Stimulated activated memory B cell treated with anti-CD40 and anti-IgM and Interleukin-4, amounts not matched to agents 10 μg/mL and 1 μg/mL and 100 μg/mL, for 72 hours (primary cell): ENCODE measurements at places on chromosomes 1 and 21.

- no peak for ATAC-seq
These were observed 97.4 kb upstream of the KCNJ15 start for GRCh38 chr21:38159355-38159754.

DNA sequence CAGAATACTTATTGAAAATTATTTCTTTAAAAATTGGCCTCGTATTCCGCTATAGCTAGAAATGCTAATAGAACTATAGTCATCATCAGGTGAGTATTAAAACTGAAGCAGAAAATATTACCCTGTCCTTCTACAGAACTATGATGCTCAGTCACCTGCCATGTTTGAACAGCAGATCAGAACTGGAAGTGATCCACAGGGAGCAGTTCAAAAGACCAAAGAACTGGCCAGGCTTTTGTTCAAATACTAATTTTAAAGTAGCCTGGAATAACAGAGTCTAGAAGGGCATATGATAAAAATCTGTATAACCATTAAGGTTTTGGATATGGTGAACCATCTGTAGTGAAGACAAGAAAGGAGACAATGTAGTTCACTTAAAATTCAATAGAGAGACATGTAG, 94.4 kb downstream of the GPR161 start:
- no peak for ATAC-seq

DNA sequence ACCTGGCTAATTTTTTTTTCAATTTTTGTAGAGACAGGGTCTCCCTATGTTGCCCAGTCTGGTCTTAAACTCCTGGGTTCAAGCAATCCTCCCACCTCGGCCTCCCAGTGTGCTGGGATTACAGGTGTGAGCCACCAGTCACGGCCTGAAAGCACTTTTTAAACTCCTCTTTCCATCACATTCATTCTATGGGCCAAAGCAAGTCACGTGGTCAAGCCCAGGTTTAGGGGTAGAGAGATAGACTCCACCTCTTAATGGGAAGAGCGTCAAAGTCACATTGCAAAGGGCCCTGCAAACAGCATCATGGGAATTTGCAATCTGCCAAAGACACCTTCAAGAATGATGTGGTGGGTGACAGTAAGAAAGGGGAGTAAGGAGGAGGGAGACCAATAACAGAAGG, 7.1 kb downstream of the ATP1A4 start:
- no peak for ATAC-seq

DNA sequence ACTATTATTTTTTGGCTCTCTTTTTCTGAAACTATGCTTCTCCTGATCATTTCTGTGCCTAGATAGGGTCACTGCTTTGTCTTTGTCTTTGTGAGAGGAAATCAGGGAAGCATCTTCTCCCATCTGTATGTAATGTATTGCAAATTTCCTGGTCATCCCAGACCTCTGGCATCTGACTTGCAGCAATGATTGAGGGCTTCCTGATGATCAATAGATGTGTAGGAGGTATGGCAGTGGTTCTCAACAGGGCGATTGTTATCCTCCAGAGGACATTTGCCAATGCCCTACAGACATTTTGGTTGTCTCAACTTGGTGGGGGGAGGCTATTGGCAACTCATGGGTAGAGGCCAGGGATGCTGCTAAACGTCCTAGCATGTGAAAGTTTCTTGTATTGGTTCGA, 64.7 kb downstream of the RGL1 start:
- no peak for ATAC-seq

DNA sequence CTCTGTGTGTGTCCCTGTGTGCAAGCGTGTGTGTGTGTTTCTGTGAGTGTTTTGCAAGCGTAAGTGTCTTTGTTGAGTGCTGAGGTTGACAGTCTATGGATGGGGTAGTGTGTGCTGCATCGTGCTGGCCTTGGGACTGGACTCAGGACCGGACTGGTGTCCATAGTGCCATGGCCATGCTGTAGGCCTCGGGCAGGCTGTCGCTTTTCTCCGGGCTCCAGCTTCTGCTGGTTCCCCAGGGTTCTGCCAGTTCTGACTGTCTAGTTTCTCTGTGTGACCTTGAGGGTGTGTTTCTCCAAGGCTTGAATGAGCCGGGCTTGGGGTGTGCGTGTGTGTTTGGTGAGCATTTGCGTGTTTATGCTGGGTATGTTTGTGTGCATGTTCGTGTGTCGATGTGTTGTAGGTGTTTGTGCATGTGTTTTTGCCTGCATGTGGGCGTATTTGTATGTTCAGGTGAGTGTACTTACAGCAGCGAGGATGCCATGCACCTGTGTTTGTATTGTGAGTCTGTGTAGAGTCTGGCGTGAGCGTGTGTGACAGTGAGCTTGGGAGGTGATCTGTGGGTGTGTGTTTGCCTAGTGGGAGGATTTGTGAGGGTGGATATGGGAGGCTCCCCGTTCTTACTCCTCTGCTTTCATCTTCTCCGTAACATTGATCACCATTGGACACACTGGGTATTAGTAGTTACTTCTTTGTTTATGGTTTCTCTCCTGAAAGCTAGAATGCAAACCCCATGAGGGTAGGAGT, 51.7 kb upstream of the POU3F1 start:
- ATAC-seq: no peak
